ENCODE measurements at places on chromosomes 6 and 20. TPM values are rescaled to one million over a fixed set of nuclear protein-coding genes. Genes with fewer than 3 reads are reported as not detected.

CALHM5 gene
- 0.06 TPM for total RNA-seq

SYCP2 gene
- total RNA-seq = 0.29 TPM

SAMD10 gene
- total RNA-seq = not detected

IMPG1 gene
- not detected for total RNA-seq

RCAN2 gene
- not detected for total RNA-seq

NRSN1 gene
- not detected for total RNA-seq

MAP7 gene
- 25.7 TPM for total RNA-seq

RIMS1 gene
- not detected for total RNA-seq

UBE2V1 gene
- 121 TPM for total RNA-seq

TMEM170B gene
- total RNA-seq = 0.72 TPM

ASXL1 gene
- total RNA-seq = 33.9 TPM

HDDC2 gene
- 103 TPM for total RNA-seq

MARCKS gene
- total RNA-seq = 15.4 TPM

BPI gene
- total RNA-seq = not detected

MMS22L gene
- total RNA-seq = 9.9 TPM

Data from A549 treated with dexamethasone at 1 μM for 4 hours (cell line).